ENCODE measurements at places on chromosomes 16 and 17.

GRCh38 chr16:12235110-12235509 lies 258.6 kb downstream of the SNX29 start:
- DNase-seq: no peak

DNA sequence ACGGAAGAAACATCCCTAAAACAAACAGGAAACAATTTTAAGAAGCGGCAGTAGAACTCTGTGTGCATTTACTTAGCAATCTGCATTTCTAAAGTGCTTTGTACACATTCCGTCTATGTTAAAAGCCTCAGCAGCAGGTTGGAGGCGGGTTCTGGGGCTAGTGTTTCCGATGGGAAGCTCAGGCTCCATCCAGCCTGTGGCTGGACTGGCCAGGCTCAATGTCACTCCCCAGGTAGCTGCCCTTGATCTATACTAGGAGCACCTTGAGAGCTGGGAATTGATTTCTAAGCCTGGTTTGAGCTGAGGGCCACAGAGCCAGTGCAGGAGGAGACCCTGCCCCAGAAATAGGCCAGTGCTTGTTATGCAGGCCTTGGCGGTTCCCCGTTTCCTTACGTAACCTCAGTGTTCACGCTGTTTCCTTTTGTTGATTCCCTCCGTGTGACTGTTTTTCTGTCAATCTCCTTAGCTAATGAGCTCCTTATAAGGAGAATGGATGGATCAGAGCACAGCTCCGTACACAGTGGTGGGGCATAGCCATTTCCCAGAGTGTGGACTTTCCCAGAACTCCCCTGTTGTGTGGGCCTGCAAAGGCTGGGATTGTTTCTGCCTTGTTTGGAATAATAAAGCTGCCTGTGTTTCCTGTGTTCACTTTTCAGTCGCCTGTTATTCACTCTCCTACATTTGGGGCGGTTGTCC lies 21.4 kb downstream of the ADORA2B start:
- no peak for DNase-seq

- no peak for DNase-seq
Measured at GRCh38 chr16:57614944-57615343, 13.5 kb upstream of the ADGRG1 start.

DNA sequence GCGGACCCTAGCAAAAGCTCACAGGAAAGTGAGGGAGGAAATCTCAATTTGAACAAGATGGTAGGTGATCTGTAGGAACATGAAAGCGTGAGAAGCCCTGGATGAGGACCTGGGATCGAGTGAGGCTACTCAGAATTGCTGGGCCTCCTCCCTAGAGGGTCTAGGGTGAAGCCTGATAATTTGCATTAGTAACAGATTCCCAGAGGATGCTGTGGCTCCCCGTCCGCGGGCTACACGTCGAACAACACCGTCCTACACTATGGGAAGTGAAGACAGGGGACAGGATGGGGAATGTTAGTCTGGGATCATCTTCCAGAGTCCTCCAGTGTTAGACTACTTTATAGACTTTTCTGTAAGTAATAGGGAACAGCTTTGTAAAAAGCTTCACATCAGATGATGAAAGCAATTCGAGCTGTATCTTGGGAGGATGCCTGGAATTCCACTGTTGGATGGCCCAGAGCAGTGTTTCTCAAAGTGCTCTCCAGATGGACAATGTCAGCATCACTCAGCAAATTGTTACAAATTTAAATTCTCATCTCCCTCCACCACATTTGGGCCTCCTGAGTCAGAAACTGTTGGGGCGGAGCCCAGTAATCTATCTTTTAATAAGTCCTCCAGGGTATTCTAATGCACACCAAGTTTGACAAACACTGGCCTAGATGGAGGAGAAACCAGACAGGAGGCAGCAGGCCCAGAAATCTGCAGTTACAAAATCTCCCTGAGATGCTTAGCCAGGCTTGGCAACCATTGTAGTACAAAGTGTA lies 6.5 kb downstream of the FNDC8 start:
- no peak for DNase-seq

DNA sequence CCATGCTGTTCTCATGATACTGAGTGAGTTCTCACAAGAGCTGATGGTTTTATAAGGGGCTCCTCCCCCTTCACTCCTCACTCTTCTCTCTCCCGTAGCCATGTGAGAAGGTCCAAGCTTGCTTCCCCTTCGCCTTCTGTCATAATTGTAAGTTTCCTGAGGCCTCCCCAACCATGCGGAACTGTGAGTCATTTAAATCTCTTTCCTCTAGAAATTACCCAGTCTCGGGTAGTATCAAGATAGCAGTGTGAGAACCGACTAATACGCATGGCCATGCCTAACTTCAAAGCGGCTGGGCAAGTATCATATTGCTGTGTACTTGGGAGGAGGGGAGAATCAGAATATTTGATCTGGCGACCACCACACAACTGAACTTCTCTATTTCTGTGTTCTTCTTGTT lies 88.3 kb downstream of the PRKCB start:
- no peak for DNase-seq

DNA sequence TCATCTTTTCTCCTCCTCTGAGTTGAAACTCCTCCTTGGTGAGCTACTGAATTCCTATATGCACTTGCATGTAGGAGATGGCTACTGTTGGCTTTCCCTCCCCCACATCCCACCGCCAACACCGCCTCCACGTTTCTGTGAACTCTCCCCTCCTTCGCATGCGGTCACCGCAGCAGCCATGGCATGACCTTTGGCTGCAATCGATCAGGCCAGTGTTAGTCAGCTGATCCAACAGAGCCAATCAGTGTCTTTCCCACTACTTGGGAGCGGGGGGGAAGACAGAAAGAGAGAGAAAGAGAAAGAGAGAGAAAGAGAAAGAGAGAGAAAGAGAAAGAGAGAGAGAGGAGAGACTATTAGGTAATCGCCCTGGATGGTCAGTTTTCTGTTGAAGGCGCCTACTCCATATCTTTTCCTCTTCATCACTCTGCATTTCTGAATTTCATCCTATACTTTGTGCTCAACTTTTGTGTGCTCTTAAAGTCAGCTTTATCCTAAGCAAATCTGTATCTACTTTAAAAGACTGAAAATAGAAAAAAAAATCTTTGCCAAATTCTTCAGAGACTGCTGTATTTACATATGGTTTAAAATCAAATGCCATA lies 22.7 kb downstream of the ASGR1 start:
- no peak for DNase-seq

- DNase-seq: no peak
Measured at GRCh38 chr17:1244606-1245012, 25.6 kb upstream of the BHLHA9 start.

Measured in T-helper 2 cell (primary cell).